Activated naive CD4-positive, alpha-beta T cell (primary cell): ENCODE measurements at places on chromosomes 6 and 20.
A peak's percentile ranks its signal among the peaks of the same experiment; 100 is the strongest.

GRCh38 chr6:109718991-109719390 is 27.9 kb downstream of the FIG4 start:
- no peak for DNase-seq

DNA sequence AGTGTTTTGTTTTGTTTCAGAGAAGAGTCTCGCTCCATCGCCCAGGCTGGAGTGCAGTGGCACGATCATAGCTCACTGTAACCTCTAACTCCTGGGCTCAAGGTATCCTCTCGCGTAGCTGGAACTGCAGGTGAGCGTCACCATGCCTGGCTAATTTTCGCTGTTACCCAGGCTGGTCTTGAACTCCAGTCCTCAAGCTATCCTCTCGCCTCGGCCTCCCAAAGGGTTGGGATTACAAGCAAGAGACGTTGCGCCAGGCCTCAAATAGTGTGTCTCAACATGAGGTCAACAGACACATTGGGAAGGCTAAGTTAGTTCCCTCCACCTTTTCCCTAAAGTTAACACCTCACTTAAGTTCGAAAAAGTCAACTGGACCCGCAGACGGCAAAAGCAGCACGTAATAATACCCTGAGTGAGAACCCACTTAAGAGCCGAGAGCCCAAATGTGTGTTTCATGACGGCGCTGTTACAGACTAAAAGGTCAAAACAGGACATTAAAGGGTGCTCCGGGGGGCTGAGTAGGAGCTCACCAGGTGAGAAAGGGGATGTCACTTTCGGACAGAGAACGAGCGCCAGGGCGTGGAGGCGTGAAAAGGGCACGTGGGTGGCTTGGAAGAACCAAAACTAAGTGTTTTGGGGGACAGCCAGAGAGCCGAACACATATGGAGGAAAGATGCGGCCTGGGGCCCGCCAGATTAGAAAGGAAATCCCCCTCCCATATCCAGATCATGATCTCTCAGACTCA is 499 bp downstream of the TTI1 start:
- DNase-seq, result no peak

- no peak for DNase-seq
Observed at GRCh38 chr6:54719633-54720032, 126.9 kb upstream of the FAM83B start.

DNA sequence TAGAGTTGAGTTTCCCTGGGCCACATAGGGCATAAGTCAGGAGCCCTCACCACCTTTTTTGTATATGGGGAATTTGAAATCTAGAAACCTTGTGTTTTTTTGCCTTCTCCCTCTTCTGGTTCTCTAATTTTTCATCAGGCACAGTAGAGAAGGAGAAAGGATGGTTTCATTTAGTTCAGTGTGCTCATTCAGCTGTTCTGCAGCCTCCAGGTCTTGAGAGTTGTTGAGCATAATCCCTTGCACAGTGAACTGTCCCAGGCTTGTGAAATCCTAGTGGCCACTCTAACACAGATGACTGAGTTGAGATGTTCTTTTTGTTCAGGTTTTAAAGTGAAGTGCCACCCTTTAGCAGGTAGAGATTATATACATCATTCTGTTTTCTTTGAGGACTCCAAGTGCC is 183.5 kb downstream of the CDKAL1 start:
- no peak for DNase-seq

- DNase-seq, result no peak
Observed at GRCh38 chr20:5918856-5919625, 31.3 kb downstream of the TRMT6 start.

DNA sequence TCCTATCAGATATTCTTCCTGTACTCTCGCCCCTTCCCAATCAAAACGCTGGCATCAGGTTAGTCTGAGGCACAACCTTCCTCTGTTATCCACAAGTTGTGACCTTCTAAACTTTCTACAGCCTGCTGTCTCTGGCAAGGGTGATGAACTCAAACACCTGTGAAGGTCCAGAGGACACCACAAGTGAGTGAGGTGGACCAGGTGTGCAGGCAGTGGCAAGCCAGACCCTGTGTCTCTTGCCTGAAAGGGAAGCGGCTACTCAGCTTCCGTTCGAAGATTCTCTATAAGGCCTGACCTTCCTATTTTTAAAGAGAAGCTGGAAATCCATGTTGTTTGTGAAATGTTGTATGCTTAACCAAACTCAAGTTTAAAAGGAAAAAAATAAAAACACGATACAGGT is 36.8 kb downstream of the GCM1 start:
- no peak for DNase-seq

- no peak for DNase-seq
Observed at GRCh38 chr6:167977717-167978467, 19.6 kb upstream of the KIF25 start.

GRCh38 chr6:70813885-70814284 is 143.0 kb downstream of the B3GAT2 start:
- DNase-seq, result no peak

DNA sequence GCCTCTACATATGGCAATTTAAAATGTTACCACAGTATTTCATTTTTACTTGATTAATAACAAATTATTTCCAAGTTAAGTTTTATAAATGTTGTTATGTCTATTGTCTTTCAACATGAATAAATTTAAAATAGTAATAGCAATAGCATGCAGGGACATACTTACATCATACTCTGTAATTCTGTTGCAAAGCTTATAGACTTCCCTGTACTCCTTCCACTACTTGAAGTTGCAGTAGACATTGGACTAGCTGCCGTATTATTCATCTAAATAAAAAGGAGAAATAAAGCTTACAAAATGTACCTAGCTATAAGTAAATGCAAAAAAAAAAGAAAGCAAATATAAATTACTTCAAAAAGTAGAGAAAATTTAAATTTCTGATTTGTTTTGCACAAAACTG is 12.7 kb downstream of the SUPT3H start:
- DNase-seq, result no peak

DNA sequence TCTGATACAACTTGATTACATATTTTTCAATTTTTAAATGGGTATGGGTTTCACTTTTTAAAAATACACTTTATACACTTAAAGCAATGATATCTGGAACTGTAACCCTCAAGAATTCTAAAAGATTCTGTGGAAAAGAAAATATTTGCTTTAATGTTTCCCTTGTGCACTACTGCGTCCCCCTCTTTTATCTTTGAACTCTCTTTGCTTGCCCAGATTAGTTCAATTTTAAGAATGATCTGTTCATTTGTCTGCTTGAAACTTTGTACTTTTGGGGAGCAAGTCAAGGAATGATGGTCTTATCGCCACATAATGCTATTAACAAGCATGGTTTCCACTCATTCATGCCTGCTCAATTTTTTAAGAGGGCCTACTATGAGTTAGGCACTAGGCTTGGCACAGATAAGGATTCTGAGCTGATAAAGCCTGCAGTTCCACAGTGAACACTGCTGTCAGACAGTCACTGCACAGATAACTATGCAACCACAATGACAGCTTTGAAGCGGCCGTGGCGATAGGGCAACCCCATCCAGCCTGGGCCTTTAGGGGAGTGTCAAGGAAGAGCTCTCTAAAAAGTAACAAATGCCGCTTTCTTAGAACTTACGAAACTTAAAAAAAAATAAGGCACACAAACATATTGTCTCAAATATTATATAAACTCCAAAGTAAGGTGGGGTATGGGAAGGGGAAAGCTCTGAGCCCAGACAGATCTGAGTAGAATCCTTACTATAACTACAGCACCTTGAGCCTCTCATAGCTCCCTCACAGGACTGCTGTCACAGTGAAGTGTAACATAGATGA is 29.7 kb downstream of the FYN start:
- peak; percentile 38 for DNase-seq

DNA sequence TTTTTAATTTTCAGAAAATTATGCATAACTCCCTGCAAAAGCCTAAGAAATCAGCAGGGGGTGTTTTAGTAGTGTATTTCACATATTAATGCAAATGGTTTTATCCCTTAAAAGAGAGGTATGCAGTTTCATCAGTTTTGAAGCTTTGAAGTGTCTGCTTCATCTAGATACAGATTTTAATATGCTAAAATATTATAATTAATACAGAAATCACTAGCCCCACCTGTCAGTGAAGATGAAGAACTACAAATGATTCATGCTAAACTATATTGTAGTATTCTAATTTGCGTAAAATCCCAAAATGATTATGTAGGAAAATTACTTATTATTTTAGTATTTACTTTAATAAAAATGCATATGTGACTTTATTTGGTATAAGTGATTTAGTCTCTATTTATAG is 2.9 kb upstream of the TFB1M start:
- no peak for DNase-seq

DNA sequence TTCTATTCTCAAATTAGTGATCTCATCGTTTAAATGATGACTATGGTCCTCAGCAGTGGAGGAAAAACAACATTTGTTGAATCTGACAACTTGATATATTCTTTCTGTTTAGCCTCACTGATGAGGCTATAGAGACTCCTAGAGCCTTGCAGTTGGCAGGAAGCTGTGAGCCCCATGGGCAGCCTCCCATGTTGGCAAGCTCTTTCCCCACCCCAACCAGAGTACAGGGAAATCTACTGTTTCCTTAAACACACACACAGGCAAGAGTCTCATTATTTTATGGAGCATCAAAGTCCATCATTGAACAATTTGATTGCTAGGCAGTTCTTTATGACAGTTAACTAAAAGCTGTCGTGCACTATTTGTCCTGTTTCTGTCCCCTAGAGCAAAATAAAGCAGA is 498.2 kb upstream of the CITED2 start:
- no peak for DNase-seq

- no peak for DNase-seq
Observed at GRCh38 chr20:962223-962622, 39.9 kb downstream of the RSPO4 start.

DNA sequence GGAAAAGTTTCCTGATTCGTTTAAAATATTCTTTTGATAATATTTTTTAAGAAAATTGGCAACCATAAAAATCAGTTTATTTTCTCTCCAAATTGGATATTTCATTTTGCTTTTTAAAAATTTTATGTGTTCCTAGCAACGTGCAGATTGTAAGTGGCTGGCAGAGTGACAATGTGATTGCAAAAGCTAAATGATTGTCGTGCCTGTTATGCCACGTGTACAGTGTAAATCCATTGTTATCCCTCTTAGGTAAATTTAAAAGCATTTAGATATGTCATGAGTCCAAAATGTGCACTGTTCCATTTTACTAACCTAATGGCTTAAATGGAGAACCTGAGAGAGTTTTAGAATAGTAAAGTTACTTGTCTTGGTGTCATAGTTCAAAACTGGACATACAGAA is 94.4 kb upstream of the ADGRF4 start:
- no peak for DNase-seq
